ENCODE measurements at places on chromosomes 7 and 10.
A peak's percentile ranks its signal among the peaks of the same experiment; 100 is the strongest.

- DNase-seq = no peak
These were observed 7.2 kb downstream of the RNF133 start for GRCh38 chr7:122691569-122692235.

GRCh38 chr7:88184848-88185304 lies 35.0 kb downstream of the SRI start:
- DNase-seq = peak; percentile 55

- DNase-seq = peak; percentile 15
These were observed 22.2 kb downstream of the LANCL2 start for GRCh38 chr7:55387062-55387965.

DNA sequence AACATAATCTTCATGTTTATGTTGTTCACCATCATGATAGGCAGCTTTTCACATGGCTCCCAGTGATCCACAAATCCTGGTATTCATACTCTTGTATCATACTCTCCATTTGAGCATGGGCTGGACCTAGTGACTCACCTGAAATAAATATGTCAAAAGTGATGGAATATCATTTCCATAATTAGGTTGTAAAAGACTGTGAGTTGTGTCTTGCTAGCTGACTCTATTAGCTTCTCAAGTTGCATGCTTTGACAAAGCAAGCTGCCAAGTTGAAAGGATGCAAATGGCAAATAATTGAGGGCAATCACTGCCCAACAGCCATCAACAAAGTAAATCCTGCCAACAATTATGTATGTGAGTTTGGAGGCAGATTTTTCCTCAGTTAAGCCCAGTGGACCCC lies 300.4 kb downstream of the AHR start:
- DNase-seq = no peak

- DNase-seq = peak; percentile 63
These were observed 70.4 kb upstream of the ITPRID1 start for GRCh38 chr7:31443457-31443856.

DNA sequence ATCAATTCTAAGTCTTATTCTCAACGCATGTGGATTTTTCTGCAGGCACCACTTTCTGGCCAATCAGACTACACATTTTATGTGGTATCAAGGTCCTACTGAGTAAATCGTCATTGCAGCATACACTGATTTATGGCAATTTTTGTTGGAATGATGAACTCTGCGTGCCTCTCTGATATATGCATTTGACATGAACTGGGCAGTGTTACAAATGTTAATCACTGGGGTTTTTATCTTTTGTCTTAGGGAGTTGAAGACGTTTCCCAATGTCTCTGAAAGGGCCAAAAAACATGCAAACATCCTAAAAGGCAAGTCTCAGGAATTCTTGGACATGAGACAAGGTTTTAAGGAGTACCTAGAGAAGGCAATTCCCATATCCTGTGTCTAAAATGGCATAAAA lies 809.5 kb upstream of the CELF2 start:
- DNase-seq = peak; percentile 1

DNA sequence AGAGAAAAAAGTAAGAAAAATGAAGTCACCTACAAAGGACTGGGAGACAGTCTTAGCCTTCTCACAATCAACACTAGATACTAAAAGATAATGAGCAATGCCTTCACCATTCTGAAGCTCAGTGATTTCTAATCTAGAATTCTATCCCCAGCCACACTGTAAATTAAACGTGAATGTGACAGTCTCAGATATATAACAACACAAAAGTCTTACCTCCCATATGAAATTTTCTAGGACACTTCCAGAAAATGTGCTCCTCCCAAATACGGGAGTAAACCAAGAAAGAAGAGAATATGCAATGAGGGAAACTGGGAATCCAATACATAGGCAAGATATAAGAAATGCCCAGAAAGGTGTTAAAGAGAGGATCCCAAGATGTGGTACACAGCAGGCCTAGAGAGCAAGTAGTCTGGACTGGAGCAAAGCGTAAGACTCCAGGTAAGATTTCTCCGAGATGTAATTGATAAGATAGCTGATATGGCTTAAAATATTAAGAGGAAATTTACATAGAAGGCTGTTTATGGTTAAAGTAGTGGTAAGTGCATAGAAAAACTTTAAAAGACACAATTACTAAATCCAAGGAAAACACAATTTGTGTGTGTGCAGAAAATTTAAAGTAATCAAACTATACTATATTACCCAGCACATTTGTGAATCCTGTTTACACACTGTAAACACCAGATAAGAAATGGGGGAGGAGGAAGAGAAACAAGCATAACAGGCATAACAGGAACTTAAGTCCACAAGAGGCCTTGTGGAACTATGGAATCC lies 44.1 kb downstream of the SGMS1 start:
- no peak for DNase-seq

DNA sequence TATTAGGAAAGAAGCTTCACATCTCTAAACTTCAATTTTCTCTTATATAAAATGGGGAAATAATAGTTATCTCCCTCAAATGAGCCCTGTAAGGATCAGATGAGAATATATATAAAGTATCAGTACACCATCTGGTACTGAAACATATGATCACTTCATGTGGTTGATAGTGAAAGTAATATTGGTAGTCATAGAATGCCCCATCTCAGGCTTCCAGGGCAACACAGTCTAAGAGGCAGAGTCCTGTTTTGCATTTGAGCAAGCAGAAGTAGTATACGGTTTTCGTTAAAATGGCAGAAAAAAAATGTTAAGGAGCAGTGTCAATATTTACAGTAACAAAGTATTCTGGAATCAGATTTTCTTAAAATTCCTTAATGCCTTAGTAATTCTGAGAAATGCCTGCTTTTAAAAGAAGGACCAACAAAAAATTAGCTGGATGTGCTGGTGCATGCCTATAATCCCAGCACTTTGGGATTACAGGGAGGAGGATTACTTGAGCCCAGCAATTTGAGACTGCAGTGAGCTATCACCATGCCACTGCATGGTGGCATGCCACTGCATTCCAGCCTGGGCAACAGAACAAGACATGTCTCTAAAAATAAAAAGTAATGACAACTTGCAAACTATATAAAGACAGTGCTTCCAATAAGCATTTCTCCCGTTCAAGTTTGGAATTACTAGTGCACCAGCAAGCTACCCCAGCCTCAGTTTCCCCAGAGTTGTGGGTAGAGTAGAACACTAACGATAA lies 19.8 kb downstream of the KBTBD2 start:
- no peak for DNase-seq

DNA sequence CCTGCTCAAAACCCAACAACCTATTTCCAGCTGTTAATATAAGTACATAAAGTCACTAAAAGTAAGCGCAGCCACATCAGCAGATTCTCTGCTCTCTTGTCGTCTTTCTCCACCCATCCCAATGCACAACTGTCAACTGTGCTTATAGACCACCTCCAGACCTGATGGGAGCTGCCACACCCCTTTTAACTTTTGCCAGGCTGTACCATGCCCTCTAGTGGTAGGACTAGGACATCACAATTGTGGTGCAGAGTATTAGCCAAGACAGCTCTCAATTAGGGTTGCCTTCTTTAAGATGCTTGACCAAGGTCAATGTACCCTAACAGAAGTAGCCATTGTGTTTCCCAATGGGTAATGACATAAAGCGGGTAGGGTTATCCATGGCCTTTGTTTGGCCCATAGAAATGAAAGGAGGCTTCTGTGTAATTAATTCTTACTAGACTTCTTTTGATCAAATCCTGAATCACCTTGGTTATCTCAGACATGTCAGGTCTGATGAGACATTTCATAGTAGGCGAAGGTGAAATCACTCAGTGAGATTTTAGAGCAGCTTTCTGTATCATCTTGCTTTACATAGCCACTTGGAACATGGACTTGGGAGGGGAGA lies 68.1 kb downstream of the SCRN1 start:
- peak; percentile 73 for DNase-seq

DNA sequence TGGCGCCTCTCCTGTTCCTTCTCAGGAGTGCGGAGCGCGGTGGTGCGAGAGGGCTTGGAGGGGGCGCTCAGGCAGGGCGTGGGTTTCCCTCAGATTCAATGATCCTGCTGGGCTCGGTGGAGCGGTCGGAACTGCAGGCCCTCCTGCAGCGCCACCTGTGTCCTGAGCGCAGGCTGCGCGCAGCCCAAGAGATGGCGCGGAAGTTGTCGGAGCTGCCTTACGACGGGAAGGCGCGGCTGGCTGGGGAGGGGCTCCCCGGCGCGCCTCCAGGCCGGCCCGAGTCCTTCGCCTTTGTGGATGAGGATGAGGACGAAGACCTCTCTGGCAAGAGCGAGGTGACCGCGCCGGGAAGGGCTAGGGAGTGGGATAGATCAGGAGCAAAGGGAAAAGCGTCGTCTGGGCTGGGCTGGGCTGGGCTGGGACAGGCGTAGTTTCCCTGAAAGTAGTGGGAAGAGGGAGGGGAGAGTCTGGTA lies 17.0 kb downstream of the FAM131B start:
- no peak for DNase-seq

- DNase-seq = no peak
These were observed 10.7 kb downstream of the FAM200A start for GRCh38 chr7:99541212-99541611.

- peak; percentile 72 for DNase-seq
These were observed 84.1 kb upstream of the LRRC18 start for GRCh38 chr10:49023752-49024151.

DNA sequence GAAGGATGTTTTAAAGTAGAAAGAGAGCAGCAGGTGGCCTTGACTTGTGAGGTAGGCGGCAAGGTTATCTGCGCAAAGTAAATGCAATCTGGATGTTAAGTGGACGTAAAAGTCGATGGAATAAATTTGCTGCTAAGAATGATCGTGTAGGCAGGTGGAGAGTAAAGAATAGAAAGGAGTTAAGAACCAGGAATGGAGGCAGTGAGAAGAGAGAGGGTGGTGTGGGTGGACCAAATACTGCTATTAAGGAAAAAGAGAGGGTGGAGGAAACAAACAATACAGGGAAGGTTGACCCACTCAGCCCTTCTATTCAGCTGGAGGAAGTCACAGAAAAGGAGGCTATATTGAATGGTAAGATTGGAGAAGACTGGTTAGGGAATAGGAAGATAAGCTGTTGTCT lies 1.9 kb upstream of the CUL1 start:
- DNase-seq = no peak

- DNase-seq = no peak
These were observed 78.3 kb upstream of the ATP6V0A4 start for GRCh38 chr7:138876326-138876725.

DNA sequence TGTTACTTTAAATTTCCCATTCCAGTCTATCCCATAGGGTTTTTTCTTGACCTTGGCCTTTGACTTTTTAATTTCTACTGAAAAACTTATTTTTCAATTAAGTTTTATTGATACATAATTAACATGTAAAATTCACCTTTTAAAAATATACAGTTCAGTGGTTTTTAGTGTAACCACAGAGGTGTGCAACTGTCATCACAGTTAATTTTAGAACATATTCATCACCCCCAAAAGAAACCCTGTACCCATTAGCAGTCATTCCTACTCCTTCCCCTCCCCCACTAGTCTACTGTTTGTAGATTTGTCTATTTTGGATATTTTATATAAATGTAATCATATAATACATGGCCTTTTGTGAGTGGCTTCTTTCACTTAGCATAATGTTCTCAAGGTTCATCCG lies 96.5 kb upstream of the GJD4 start:
- DNase-seq = no peak

Data from fibroblast of the aortic adventitia (primary cell).